ENCODE measurements at places on chromosomes 2 and 18.
A peak's percentile ranks its signal among the peaks of the same experiment; 100 is the strongest.

GRCh38 chr18:38690626-38691025 lies 1125.0 kb upstream of the CELF4 start:
- no peaks in the 10 kb centered on the region for H3K4me1 ChIP-seq
- H3K36me3 ChIP-seq: no peaks in the 10 kb centered on the region
- no peaks in the 10 kb centered on the region for H3K27me3 ChIP-seq
- no peak for DNase-seq
- no peak overlapping the region for H3K27ac ChIP-seq

- no peak for DNase-seq
- H3K36me3 ChIP-seq: peaks cover 23% of the 10 kb centered on the region
- no peak overlapping the region for H3K4me3 ChIP-seq
- H3K27ac ChIP-seq: no peak overlapping the region
- peaks cover 15% of the 10 kb centered on the region for H3K4me1 ChIP-seq
Measured at GRCh38 chr2:189570570-189571031, 10.0 kb downstream of the SLC40A1 start.

DNA sequence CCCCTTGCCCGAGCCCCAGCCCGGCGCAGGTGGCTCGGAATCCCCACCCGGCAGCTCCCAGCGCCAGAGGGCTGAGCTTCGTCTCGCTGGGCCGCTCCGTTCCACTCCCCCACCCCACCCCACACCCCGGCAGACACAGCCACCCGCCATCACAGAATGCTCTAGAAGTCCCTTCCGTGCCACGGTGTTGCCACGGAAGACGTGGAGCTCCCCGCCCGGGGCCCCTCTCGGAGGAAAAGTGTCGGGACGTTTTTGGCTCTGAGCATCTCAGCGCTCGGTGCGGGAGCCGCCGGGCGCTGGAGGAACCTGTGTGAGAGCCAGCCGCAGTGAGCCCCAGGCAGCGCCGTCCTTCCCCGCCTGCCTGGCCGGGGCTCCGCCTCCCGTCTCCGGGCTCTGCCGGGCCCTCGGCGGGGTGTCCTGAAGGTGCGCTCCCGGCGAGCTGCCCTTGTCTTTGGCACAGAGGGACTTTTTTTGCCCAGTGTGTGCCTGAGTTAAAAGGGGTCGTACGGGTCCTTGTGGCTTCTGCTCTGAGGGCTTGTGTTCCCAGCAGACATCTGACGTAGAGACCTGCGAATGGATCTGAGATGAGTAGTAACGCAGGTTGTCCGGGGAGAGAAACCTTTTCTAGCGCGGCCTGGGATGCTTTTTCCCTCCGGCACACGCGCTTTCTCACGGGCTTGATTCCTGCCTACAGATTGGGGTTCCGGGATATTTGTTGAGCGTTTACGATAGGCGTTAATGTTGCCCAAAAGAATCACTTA lies 1.8 kb downstream of the ZCCHC2 start:
- H3K4me3 ChIP-seq: peak overlapping the region; percentile 81
- peak; percentile 42 for DNase-seq
- peak overlapping the region; percentile 91 for H3K27ac ChIP-seq
- H3K27me3 ChIP-seq: peaks cover 5% of the 10 kb centered on the region

DNA sequence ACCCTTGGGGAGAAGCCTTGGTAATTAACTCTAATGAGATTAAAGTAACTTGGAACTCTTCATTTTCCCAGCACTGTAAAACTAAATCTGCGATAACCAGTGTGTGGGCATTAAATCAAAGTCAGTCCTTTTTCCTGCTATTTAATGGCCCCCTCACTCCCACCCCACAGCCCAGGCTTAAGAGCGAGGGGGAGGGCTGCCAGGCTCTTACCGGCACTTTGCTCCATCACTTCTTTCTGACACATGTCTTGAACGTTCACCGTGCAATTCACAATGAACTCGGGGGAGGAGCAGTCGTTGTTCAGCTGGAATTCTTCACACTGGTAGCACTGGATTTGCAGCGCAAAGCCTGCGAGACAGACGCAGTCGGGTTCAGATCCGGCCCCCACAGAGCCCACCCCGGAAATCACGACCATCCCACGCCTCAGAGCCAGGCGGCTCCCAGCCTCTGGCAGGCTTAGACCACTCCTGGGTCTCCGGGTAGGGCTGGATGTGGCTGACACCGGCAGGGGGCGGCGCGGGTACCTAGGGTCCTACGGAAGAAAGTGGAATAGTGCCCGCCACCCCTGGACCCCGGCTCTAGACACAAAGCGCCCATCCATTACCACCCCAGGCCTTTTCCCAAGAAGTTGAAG lies 1.7 kb downstream of the LYPD1 start:
- no peak overlapping the region for H3K27ac ChIP-seq
- no peaks in the 10 kb centered on the region for H3K36me3 ChIP-seq
- peak overlapping the region; percentile 72 for H3K4me3 ChIP-seq
- H3K4me1 ChIP-seq: peaks cover 14% of the 10 kb centered on the region
- peaks cover 67% of the 10 kb centered on the region for H3K27me3 ChIP-seq
- peak; percentile 40 for DNase-seq

DNA sequence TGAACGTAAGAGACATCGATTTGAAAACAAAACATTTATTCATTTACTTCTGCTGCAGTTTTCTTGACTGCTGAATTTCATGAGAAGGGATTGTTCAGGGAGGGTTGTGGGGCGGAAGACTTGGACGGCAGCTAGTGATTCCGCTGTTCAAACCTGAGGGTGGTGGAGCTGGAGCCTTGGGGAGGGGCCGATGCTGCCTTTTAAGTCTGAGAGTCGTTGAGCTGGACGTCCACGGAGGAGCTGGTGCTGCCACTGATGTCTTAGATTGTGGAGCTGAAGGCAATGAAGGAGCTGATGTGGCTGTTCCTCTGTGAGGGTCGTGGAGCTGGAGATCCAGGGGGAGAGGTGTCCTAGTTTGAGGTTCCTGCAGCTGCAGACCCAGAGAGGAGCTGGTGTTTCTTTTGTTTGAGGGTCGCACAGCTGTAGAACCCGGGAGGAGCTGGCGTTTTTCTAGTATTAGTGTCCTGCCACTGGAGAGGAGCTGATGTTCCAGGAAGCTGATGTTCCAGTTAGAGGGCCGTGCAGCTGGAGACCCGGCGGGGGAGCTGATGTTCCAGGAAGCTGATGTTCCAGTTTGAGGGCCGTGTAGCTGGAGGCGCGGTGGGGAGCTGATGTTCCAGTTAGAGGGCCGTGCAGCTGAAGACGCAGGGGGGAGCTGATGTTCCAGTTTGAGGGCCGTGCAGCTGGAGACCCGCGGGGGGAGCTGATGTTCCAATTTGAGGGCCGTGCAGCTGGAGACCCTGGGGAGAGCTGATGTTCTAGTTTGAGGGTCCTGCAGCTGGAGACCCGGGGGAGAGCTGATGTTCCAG lies 150.9 kb downstream of the RTP5 start:
- H3K4me3 ChIP-seq: no peak overlapping the region
- peaks cover 60% of the 10 kb centered on the region for H3K27me3 ChIP-seq
- DNase-seq: no peak
- no peaks in the 10 kb centered on the region for H3K4me1 ChIP-seq
- no peak overlapping the region for H3K27ac ChIP-seq
